ENCODE measurements at places on chromosomes 12 and 14. TPM values are rescaled to one million over a fixed set of nuclear protein-coding genes. Genes with fewer than 3 reads are reported as not detected.
A peak's percentile ranks its signal among the peaks of the same experiment; 100 is the strongest.

- no peak overlapping the region for H3K27ac ChIP-seq
- H3K4me3 ChIP-seq: no peak overlapping the region
- peaks cover 28% of the 10 kb centered on the region for H3K27me3 ChIP-seq
Measured at GRCh38 chr12:108120863-108121165, 8.3 kb upstream of the WSCD2 start.

Gene CELA1
- not detected for total RNA-seq

GRCh38 chr14:56759633-56760032 lies 50.6 kb downstream of the OTX2 start:
- H3K27ac ChIP-seq: peak overlapping the region; percentile 12
- DNase-seq: no peak
- no peak overlapping the region for H3K4me3 ChIP-seq
- H3K27me3 ChIP-seq: no peaks in the 10 kb centered on the region
- no peaks in the 10 kb centered on the region for H3K36me3 ChIP-seq
- peaks cover 28% of the 10 kb centered on the region for H3K4me1 ChIP-seq

GRCh38 chr14:79586989-79587598 lies 624.2 kb downstream of the DIO2 start:
- H3K4me3 ChIP-seq: no peak overlapping the region
- no peaks in the 10 kb centered on the region for H3K27me3 ChIP-seq
- peak; percentile 95 for DNase-seq
- peak overlapping the region; percentile 73 for H3K27ac ChIP-seq
- H3K4me1 ChIP-seq: peaks cover 54% of the 10 kb centered on the region

Gene CLEC4D
- not detected for total RNA-seq

Gene TAS2R14
- total RNA-seq: 3.6 TPM

- H3K27me3 ChIP-seq: no peaks in the 10 kb centered on the region
- no peak overlapping the region for H3K27ac ChIP-seq
- H3K36me3 ChIP-seq: no peaks in the 10 kb centered on the region
- H3K4me3 ChIP-seq: no peak overlapping the region
- H3K4me1 ChIP-seq: peaks cover 2% of the 10 kb centered on the region
Measured at GRCh38 chr12:116502989-116503496, 56.1 kb upstream of the MAP1LC3B2 start.

Data from A673 (cell line).